ENCODE measurements at places on chromosomes 2 and 18.

GRCh38 chr2:230052299-230052698, 16.4 kb downstream of the SLC16A14 start:
- no peak for DNase-seq

DNA sequence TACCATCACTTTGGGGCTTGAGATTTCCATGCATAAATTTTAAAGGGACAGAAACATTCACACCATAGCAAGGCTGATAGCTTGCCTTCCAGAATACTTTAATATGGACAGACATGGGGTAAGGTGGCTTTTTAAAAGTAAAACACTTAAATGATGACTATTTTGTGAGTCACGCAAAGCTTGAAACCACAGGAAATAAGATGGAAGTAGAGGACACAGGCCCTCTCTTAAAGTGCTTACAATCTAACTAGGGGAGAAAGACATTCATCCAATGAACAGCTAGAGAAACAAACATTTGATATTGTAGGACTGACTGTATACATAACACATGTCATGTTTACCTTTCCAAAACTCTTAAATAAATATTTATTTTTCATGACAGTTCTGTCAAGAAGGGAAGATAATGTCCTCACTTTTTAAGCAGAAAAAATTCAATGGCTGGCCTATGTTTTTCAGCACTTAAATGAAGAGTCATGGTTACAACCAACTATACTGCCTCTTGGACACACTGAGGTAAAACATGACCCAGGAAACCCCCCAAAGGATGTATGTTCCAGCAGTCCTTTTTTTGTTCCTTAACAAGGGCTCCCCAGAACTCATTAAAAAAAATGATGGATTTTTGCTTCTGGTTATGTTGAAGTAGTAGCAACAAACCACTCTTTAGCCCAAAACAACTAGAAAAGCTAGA, 120.0 kb upstream of the RBMS1 start:
- no peak for DNase-seq

DNA sequence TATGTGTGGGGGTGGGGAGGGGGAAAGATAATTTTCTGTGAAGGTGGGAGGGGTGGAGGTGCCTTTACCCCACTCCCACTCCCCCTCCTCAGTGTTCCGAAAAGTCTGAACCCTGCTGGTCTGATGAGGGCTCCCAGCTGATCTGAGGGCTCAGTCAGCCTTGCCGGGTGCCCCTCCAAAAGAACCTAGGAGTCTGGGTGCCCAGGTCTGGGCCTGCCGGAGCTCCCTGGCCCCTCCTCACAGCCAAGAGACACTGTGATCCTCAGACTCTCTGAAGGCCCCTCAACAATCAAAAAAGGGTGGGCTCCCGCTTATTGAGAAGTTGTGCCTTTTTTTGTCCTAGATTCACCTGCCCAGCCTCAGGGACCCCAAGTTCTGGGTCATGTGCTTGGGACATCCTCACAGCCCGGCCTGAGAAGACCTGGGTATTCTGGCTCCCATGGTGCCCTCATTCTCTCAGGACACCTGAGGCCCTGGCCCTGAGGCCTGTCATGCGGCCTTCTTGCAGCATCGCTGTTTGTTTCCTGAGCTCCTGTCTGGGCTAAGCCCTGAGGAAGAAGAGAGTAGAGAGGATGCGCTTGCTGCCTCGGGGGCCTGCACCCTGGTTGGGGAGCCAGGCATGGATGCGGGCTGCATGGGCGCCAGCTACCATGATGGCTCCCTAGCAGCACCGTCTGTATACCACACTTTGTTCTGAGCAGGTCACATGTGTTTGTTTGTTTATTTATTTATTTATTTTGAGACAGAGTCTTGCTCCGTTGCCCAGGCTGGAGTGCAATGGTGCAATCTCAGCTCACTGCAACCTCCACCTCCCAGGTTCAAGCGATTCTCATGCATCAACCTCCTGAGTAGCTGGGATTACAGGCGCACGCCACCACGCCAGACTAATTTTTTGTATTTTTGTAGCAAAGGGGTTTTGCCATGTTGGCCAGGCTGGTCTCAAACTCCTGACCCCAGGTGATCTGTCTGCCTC, 44.0 kb downstream of the SDC1 start:
- DNase-seq, result no peak

- DNase-seq, result no peak
These were observed 304.0 kb downstream of the LPIN1 start for GRCh38 chr2:12050396-12050795.

- no peak for DNase-seq
These were observed 73.9 kb downstream of the TWIST2 start for GRCh38 chr2:238921681-238922319.

DNA sequence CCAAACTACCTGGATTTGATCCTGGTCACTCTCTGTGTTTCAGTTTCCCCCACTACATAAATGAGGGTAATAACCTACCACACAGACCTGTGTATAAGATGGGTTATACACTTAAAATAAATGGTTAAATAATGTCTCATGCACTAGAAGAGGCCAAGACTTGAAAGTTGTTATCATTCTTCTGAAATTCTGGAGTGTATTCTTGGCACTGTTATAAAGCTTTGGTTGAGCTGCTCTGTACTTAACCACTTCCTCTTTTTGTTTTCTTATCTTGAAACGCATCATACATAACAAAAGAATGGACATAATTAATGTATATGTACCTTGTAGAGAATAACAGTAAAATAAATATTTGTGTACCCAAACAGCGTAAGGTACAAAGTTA, 281.0 kb downstream of the AFF3 start:
- no peak for DNase-seq

DNA sequence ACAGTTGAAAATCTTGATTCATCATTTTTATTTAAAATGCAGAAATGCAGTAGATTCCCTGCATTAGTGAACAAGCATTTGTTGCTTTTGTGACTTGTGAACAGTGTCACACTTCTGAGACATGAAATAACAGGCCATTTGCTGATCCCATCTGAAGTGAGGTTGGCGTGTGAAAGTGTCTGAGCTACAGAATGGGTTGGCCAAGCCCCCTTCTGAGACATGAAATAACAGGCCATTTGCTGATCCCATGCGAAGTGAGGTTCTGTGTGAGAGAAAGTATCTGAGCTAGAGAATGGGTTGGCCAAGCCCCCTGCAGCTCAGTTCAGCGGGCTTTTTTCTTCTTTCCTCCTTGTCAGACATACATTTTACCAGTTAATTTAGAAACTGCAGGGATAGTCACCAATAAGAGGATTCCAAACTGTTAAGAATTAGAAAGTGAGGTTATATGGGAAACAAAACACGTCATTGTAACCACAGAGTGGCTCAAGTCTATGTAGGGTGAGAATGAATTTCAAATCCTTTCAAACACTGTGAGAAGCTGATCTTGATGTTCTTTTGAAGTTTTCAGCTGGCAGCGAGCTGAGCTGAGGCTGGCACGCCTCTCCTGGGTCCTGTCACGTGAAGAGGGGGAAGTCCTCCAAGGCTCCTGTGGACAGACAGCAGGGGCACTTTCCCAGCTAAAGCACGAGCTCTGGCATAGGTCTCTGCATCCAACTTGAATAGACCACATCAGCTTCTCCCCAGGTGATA, 339.2 kb upstream of the SALL3 start:
- DNase-seq, result no peak

DNA sequence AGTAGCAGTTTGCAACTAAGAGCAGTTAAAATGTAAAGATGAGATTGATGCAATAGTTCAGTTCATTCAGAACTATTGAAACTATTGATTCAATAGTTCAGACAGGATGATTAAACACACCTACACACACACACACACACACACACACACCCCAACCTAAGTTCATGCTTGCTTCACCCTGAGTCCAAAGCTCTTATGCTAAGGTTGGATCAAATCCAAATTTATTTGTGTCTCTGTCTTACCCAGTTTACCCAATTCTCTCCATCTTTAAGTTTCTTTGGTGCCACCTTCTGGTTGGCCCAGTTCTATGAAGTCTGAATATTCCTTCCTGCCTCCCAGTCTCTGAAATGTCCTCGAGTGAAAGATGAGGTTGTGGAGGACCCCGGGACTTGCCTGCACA, 5.1 kb downstream of the SERPINB8 start:
- no peak for DNase-seq

GRCh38 chr18:24704946-24705630, 244.7 kb downstream of the HRH4 start:
- DNase-seq, result no peak

DNA sequence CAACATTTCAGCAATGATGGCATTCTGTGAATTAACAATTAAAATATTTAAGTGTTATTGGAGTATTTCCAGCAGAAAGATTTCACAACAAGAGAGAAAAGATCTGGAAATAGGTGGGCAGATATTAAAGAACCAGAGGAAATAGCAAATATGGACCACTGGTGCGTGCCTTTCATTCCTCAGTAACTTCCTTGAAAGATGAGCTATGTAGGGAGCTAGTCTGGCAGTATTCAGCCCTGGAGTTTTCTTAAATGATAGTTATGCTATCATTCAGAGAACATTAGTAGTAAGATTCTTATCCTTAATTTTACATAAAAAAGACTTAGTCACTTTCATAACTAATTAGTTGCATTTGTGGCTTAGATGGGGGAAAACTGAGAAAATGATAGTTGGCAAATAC, 41.5 kb downstream of the TANC1 start:
- DNase-seq, result no peak

- no peak for DNase-seq
These were observed 42.4 kb upstream of the DDX18 start for GRCh38 chr2:117771969-117772630.

DNA sequence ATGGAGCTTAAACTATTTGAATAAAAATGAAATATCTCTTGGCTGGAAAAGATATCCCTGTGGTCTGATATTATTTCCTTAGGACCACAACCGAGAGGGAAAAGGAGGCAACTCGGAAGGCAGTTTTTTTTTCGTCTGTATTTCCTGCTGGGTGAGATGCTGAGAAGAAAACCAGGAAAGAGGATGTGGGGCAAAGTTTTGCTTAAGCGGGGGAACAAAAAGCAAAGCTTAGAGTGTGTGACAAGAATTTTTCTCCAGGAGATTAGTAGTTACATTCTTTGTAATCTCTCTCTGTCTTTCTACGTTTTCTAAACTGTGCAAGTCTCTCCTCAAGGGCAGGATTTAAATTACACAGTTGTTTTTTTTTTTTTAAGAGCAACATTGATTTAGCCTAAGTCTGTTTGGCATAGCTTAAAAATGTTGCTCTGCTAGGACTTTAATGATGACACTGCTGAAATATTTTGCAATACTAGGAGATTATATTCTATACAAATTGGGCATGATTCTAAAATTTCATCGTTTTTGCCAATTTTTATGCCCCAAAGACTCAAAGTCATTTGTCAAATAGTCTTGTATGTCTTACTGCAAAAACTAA, 258.5 kb downstream of the KCNS3 start:
- DNase-seq, result no peak

- DNase-seq, result no peak
These were observed 394.9 kb upstream of the TRIB2 start for GRCh38 chr2:12321886-12322285.

DNA sequence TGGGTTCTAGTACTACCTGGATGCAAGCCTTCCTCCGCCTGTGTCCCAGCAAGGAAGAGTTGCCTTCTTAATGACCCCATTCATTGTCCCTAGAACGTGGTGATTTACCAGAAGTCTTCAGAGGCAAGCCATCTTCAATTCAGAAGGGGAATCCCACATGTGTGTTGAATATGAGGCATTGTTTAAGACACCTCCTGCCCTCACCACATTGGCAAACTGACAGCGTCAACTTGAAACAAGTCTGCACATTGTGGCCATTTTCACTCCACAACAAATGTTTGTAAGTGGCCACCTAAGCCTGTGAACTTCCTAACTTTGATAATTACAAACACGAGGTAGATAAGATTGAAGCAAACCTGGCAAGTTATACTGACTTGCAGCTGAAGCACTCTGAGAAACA, 83.7 kb downstream of the TCF7L1 start:
- DNase-seq, result no peak

GRCh38 chr2:163775304-163775703, 39.5 kb upstream of the FIGN start:
- no peak for DNase-seq

GRCh38 chr2:43537137-43537536, 58.7 kb downstream of the THADA start:
- DNase-seq, result no peak

DNA sequence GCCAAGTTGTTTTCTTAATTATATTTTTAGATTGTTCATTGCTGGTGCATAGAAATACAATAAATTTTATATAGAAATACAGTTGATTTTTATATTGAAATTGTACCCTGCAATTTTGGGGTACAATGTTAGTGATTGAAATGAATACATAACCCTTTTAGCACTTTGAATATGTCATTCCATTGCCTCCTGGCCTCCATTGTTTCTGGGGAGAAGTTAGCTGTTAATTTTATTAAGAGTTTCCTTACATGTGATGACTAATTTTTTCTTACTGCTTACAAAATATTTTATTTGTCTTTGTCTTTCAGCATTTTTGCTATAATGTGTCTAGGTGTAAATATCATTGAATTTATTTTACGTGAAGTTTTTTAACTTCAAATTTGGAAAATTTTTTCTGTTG, 176.5 kb upstream of the DCC start:
- no peak for DNase-seq

DNA sequence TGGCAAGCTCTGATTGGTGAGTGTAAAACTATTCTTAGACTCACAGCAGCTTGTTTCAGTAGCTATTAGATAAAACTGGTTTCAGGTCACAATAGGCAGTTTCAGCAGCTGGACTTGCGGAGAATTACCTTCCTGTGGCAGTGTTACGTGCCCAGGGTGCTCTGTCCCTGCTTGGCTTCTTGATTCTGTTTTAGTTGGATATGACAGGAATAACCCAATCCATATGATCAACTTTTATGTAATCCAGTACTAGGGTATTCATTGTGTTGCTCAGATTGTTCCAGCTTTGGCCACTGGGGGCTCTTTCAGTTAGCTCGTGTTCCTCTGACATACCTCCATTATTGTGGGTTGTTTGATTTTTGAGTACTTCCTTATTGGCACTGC, 43.1 kb downstream of the INPP4A start:
- DNase-seq, result no peak

DNA sequence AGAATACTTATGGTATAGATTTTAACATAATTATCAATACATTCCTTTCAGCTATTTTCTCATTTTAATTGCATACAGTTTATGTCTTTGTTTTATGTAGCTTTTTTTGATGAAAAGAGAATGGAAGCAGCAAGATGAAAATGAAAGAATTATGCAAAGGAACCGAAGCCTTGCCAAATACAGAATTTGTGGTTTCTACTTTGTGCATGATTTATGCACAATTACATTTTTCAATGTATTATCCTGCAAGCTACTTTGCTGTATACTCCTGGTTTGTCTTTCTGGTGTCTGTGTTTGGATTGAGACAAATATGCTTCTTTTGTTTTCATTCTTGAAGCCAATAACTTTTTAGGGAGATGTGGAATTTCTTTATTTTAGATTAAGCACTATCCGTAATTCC, 1642.6 kb upstream of the CELF4 start:
- DNase-seq, result no peak

GRCh38 chr2:236569573-236569973, at the start of gene ACKR3:
Gene ACKR3 (plus strand): TSS chr2:236569825. CDS start chr2:236580466, 10,641 bp downstream.
- peak; percentile 41 for DNase-seq

GRCh38 chr18:6741232-6741663, 11.7 kb downstream of the ARHGAP28 start:
- DNase-seq, result no peak

GRCh38 chr2:45120546-45120945, 111.3 kb upstream of the SIX2 start:
- DNase-seq, result no peak
